DMS79 (cell line): ENCODE measurements at places on chromosomes 1 and 21.

GRCh38 chr1:228393268-228393701 is 13.3 kb downstream of the TRIM11 start:
- DNase-seq = no peak

DNA sequence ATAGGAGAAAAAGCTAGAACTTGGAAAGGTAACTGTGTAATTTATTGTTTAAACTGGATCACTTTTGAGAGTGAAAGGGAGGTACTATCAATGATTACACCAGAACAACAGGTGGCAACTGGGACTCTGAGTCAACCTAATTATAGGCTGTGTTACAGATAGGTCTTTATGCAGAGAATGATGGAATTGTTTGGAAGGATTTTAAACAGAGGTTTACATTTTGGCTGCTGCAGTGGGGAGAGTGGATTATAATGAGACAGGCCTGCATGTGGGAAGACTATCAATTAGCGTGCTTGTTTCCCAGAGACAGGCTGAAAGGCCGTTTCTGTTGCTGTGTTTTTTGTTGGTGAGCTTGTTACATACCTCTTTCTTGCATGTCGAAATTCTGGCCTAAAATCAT is 432.9 kb downstream of the PLA2G4A start:
- DNase-seq = no peak

DNA sequence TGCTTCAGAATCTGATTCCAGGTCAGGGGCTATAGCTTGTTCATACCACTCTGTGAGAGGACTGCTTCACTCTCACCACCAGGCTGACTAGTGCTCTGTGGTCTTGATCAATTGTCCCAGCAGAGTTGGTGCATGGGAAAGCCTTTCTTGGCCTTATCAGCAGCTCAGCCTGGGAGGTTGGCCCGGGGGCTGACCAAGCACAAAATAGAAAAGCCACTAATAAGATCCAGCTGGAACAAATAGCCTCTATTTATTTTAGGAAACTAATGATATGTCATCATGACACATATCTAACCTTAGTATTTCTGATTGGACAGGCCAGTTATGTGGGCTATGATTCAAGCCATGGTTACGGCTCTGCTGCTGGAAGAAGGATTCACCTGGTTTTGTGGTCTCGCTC is 134.2 kb downstream of the GDAP2 start:
- no peak for DNase-seq

DNA sequence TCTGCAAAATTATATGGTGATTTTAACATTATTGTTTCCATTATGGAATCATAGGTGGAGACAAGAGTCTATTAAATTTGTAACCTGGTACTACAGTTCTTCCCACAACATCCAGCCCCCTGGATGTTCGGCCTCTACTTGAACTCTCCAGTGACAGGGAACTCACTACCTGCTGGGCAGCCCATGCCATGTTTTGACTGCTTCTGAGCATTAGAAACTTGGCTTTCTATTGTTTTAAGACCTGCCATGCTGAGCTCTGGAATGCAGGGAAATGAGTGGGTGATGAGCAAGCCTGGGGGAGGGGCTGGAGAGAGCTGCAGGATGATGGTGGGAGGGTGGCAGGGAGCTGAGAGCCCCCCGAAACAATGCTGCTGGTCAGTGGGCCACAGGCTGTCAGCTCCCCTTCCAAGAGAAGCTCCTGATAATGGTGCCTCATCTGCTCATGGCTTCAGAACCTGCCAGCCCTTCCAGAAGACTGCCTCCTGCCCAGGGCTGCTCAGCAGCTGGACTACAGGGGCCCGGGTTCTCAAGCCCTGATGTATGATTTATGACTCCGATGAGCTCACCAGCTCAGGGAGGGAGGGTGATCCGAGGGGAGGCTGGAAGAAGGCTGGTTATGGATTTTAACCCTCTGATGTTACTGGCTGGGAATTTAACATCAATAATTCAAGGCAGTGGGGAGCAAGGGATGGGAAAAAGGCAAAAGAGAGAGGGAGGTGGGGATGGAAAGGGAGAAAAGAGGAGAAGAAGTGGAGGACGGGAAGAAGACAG is 205.0 kb downstream of the HIVEP3 start:
- no peak for DNase-seq

DNA sequence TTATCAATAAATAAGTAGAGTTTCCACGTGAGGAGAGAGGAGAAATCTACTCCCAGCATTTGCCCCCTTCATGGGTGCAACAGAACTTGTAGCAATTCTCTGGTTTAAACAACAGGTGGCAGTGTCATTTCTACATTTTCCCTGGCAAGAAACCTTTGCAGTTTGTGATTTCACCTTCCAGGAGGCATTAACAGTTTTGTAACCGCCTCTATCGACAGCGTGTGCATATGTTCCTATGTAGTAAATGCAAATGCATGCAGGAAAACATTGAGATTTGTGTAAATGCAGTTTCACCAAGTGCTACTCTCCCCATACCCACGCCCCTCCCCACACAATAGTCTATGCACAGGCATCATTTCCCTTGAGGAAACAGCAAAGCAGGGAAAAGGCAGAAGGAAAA is 494.7 kb downstream of the SMYD3 start:
- no peak for DNase-seq

- DNase-seq = no peak
Observed at GRCh38 chr1:22457836-22458235, 6.2 kb downstream of the ZBTB40 start.

GRCh38 chr1:44333376-44333775 is 21.7 kb downstream of the ERI3 start:
- DNase-seq = no peak

- DNase-seq = no peak
Observed at GRCh38 chr1:218108034-218108433, 177.1 kb upstream of the RRP15 start.

- no peak for DNase-seq
Observed at GRCh38 chr1:101122452-101123166, 97.0 kb upstream of the DPH5 start.

GRCh38 chr1:57986432-57986831 is 560.1 kb downstream of the OMA1 start:
- no peak for DNase-seq

DNA sequence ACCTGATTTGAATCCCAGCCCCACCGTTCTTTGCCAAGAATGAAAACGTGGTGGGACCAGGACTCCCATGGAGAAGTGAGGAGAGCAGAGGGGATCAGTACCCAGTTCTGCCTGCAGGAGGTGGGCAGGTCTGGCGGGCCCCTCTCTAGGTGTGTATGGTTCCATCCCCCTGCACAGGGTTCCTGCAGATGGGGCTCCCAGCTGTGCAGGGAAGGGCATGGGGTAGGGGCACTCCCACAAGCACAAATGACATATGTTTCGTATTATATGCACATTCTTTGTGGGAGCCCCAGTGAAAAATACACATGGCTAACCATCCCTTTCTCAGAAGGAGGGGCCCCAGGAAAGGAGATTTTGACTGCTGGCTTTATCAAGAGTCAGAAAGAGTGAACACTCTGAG is 144.6 kb downstream of the PLPP3 start:
- DNase-seq = no peak

DNA sequence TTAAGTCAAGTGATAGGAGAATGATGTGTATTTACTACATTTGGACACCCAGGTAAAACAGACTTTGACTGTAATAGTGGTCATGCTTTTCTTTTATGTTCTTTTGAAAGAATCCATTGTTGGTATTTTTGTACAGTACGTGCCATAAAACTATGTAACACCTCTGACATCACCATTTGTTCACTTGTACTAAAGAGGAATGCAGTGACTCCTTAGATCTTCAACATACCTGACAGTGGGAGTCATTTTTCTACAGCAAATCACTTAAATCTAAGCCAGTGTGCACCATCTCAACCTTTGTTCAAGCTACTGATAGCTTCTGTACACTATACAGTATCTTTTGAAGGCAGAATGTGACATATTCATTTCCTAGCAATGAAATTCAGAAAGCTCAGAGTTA is 6.3 kb upstream of the PLD5 start:
- no peak for DNase-seq

DNA sequence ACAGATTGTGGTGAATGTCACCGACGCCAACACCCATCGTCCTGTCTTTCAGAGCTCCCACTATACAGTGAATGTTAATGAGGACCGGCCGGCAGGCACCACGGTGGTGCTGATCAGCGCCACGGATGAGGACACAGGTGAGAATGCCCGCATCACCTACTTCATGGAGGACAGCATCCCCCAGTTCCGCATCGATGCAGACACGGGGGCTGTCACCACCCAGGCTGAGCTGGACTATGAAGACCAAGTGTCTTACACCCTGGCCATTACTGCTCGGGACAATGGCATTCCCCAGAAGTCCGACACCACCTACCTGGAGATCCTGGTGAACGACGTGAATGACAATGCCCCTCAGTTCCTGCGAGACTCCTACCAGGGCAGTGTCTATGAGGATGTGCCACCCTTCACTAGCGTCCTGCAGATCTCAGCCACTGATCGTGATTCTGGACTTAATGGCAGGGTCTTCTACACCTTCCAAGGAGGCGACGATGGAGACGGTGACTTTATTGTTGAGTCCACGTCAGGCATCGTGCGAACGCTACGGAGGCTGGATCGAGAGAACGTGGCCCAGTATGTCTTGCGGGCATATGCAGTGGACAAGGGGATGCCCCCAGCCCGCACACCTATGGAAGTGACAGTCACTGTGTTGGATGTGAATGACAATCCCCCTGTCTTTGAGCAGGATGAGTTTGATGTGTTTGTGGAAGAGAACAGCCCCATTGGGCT is 3.0 kb downstream of the CELSR2 start:
- DNase-seq = no peak

DNA sequence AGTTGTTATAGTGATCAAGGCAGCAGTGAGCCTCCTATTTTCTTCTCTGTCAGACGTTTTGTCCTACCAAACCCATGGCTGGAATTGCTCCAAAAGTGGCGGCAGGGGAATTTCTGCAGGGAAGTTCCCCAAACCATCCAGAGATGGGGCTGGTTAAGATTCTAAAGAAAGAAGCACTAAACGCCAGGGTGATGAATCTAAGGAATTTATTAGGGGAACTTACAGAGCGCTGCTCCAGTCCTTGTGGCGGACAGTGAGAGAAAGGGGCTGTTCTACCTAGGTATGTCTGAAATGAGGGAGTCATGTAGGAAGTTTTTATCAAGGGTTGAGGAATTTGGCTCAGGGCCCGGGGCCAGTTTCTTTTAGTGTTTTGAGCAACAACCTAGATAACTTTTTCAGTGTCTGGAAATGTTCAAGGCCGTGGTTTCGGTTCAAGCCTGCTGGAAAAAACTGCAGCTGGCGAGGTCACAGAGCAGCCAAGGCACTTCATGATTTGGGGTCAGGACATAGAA is 222.4 kb upstream of the B3GALT2 start:
- no peak for DNase-seq

DNA sequence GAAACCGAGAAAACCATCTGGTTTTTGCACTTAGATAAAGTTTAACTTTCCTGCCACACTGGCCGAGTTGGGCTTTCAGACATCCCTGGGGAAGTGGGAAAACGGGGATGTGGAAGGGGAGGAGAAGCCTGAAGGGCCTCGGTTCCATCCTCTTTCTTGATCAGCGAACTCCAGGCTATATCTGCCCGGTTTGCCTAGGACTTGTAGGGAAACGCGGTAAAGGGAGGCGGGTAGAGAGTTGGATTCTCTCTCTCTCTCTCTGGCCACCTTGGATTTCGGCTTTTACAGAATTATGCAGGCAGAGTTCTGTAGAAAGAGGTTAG is 4.6 kb upstream of the LHX8 start:
- no peak for DNase-seq

GRCh38 chr1:93698329-93699048 is 16.9 kb upstream of the BCAR3 start:
- no peak for DNase-seq

- no peak for DNase-seq
Observed at GRCh38 chr1:69862906-69863305, 295.2 kb downstream of the LRRC7 start.

- no peak for DNase-seq
Observed at GRCh38 chr1:206680279-206680678, 4.4 kb upstream of the MAPKAPK2 start.

DNA sequence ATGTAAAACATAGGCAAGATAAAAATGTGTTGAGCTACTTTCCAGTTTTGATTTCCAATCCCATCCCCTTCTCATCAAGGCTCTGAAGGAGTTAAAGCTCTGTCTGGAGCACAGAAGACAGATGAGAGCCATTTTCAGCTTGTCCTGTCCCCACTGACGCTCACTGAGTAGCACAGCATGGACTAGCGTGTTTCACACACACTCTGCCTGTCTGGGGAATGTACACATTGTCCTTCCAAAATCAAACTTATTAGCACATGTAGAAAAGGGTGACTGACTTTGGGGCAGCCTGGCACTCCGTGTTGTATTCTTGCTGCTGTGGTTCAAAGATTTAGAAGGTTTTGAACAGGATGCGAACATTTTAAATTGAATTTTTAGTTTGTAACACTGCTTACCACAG is 139.2 kb downstream of the NEK7 start:
- no peak for DNase-seq

GRCh38 chr1:244083383-244083943 is 32.4 kb downstream of the ZBTB18 start:
- DNase-seq = no peak

GRCh38 chr1:228717081-228717480 is 18.2 kb upstream of the RHOU start:
- DNase-seq = no peak

- DNase-seq = no peak
Observed at GRCh38 chr1:59177756-59178155, 119.1 kb upstream of the FGGY start.

- no peak for DNase-seq
Observed at GRCh38 chr1:77739235-77739634, 20.4 kb downstream of the USP33 start.

DNA sequence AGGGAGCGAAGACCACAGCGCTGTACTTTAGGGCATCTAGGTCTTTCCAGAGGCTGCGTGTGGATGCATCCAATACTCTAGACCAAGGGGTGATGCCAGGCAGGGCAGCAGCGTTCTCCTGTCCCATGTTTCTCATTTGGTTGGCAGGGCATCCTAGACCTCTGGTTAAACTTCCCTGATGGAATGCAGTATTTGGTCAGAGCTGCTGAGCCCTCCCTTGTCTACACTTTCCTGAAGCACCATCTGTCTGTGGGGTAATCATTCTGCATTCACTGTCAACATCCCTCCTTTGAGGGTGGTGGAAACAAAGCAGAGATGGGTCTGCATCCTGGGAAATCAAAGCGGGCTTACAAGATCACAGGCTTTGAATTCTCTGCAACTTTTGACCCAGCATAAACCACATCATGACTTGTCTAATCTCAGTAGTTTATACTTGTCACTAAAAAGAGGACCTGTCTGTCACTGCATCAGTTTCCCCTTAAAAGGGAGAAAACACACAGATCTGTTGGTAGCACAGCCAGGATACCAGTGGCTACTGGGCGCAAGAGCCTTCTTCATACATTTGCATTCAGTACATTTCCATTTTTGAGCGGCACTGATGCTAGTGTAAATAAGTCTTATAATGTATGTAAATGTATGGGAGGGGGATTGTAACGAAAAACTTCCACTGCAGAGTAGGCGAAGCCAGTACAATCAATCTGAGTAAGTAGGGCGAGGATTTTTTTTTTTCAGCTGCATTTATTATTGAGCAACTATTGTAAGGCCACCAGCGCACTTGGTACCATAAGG is 106.3 kb downstream of the GALNT2 start:
- no peak for DNase-seq

DNA sequence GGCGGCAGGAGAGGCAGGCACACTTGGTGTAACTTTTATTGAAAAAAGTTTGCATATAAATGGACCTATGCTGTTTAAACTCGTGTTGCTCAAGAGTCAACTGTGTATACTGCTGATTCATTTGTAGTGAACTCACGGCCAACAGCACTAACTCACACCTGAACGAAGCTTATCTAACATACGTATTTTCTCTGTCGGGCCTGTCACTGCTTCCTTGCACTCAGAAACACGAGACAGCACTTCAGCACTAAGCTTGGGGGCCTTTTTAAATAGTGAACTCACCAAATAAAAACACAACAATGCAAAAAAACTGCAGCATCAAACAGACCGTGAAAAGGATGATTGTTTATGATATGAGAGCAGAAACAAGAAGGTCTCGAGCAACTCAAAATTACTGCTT is 58.9 kb upstream of the NEK2 start:
- DNase-seq = peak; percentile 93
